IMR-90 (cell line): ENCODE measurements at places on chromosomes 3 and 15. TPM values are rescaled to one million over a fixed set of nuclear protein-coding genes. Genes with fewer than 3 reads are reported as not detected.

The TERC gene
- total RNA-seq, result 17.8 and 57.0 TPM in 2 replicates

The PYDC2 gene
- not detected in 2 replicates for total RNA-seq

The PLA1A gene
- total RNA-seq, result not detected in 2 replicates

The NEO1 gene
- total RNA-seq, result 16.3 and 18.3 TPM in 2 replicates

The GHSR gene
- total RNA-seq, result not detected in 2 replicates

The NKTR gene
- 24.0 and 51.4 TPM in 2 replicates for total RNA-seq

The GP5 gene
- under 0.01 TPM in 2 replicates for total RNA-seq

The LRRC49 gene
- total RNA-seq, result 16.8 and 19.2 TPM in 2 replicates

The CNTN4 gene
- under 0.01 TPM in 2 replicates for total RNA-seq

The TTLL13 gene
- total RNA-seq, result not detected in 2 replicates

The PLAAT1 gene
- total RNA-seq, result 0.54 and 0.56 TPM in 2 replicates

The OCA2 gene
- total RNA-seq, result under 0.01 TPM in 1 of 2 replicates, not detected in the other

The SAMD7 gene
- not detected in 2 replicates for total RNA-seq

The MEF2A gene
- 16.7 and 20.8 TPM in 2 replicates for total RNA-seq

GRCh38 chr3:197593046-197593380, 37.2 kb upstream of the BDH1 start:
- no peak for DNase-seq

DNA sequence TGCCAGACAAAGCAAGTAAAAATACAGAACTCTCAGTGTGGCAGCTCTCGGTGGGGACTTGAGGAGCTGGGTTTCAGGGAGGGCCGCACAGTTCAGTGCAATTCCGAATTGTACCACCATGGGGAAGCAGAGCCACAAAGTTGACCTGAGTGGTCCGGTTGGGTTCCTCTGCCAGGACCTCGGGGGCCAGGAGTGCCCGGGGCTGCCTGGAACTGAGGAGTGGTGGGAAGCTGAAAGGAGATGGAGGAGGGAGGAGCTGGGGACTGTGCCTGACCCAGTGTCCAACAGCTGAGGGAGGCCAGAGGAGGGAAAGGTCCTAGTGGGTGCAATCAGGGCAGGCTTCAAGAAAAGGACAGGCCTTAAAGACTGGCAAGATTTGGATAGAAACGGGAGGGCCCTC, 32.2 kb upstream of the TRH start:
- peak; percentile 49 for DNase-seq

GRCh38 chr3:45017821-45018220, 8.3 kb upstream of the CLEC3B start:
- DNase-seq, result no peak

- DNase-seq, result no peak
These were observed 211.5 kb upstream of the P2RY1 start for GRCh38 chr3:152623286-152623911.

GRCh38 chr3:183385698-183386613, 42.5 kb downstream of the MCF2L2 start:
- peak; percentile 71 for DNase-seq

- DNase-seq, result no peak
These were observed 102.8 kb downstream of the RFTN1 start for GRCh38 chr3:16410659-16411058.

DNA sequence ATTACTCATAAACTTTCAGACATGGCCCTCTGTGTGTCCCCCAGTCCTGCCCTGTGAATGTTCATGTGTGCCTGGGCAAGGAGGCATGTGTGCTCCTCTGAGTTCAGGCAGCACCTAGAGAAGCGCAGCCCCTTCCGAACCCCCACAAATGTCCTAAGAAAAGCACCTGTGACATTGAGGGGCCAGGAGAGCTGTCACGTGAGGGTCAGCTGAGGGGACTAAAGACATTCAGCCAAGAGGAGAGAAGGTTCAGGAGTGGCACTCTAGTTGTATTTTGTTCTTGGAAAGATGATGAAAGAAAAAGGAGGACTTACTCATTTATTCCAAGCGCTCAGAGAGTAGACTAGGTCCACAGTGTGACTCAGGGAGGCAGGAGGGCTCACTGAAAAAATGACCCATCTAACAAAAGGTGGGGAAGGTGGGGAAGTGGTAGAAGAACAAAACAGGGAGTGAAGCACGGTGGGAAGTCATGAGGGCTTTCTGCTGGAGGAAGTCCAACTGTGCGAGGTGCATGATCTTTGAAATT, 28.1 kb upstream of the ELP6 start:
- no peak for DNase-seq

DNA sequence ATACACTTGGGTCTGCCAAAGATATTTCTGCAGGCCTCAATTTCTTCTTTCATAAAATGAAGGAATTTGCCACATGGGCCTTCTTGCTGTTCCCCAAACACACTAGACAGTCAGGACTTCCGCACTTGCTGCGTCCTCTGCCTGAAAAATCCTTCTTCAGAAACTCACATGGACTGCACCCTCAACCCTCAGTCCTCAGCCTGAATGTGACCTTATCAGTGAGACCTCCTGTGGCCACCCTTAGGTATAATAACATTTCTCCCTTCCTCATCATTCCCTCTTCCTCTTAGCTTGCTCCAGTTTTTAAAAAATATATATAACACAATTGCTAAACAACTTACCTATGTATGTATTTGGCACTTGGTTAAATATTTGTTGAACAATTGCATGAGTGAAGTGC, 257.5 kb downstream of the MFSD1 start:
- DNase-seq, result no peak

GRCh38 chr3:42654331-42655201, 1.1 kb downstream of the ZBTB47 start:
- DNase-seq, result peak; percentile 44

- no peak for DNase-seq
These were observed 204.6 kb upstream of the CFAP20DC start for GRCh38 chr3:59254433-59254832.

DNA sequence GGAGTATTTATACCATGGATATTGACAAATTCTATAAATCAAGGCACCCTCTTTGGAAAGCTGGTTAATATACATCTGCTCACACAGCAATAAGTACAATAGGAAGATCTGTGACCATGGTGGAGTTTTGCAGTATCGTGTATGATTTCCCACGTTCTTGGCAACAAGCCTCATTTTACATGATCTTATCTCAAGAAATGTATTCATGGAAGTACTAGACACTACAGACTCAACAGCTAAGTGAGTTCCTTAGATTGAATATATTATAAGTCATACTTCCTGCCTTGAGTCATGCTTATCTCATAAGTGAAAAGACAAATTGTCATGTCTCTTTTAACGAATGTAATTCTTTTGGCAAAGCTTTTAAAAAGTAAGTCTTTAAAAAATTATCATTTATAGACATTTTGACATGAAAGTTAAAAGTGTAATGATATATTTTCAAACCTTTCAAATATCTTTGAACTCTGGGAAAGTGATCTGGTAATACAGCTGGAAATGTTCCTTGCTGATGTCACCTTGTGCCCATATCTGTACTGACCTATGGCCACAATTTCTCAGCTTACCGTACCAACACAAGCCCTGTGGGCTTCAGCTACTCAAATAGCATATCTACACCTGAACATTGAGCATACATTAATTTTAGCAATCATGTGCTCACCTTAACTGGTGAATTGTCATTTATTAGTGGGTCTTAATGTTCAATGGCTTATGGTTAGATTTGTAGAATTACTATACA, 130.3 kb upstream of the TMC3 start:
- DNase-seq, result peak; percentile 87

- DNase-seq, result peak; percentile 51
These were observed 183.3 kb upstream of the ZBTB20 start for GRCh38 chr3:115330430-115330829.

GRCh38 chr3:25686766-25687165, 22.1 kb upstream of the TOP2B start:
- no peak for DNase-seq

DNA sequence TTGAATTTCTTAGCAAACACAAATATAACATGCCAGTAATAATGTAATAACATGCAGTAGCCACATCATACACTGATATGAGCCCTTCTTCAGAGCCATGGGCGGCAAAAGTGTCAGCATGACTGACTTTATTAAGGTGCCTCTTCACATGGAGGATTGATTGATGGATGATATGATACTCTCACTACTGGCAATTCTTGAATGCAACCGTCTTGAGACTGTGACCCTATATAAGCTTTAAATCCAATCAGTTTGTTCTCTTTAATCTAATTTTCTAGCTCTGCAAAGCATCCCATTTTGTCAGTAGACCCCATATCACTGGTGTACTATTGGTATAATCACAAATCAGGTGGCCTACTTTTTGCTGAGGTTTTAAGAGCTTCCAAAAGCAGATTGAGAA, 463.7 kb upstream of the ROBO2 start:
- no peak for DNase-seq

GRCh38 chr15:68704496-68705021, 116.1 kb downstream of the ANP32A start:
- peak; percentile 20 for DNase-seq

DNA sequence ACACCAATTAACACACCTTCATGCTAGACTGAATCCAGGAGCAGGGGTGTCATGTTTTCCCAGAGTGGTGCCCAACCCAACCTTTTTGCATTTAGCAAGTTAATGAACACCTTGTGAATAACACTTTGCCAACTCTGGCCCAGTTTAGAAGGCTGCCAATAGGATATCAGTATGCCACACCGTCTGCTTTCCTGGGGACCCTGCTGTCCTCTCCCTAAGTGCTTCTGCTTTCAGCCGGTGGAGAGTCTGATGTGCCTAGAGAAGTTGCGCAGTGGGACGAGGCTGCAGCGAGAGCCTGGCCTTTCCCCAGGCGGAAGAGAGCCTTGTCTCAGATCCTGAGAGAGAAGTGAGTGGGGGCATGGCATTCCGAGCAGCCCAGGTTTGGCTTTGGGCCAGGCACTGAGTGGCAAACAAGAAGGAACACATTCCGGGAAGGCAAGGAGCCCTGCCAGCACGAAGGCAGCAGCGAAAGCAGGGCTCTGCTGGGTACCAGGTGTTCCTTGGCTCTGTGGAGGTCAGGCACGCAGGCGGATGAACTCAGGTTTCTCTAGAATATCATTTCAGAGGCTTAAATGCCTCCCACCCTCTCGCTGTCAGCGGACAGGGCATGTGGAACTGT, 36.9 kb downstream of the SENP8 start:
- peak; percentile 6 for DNase-seq

DNA sequence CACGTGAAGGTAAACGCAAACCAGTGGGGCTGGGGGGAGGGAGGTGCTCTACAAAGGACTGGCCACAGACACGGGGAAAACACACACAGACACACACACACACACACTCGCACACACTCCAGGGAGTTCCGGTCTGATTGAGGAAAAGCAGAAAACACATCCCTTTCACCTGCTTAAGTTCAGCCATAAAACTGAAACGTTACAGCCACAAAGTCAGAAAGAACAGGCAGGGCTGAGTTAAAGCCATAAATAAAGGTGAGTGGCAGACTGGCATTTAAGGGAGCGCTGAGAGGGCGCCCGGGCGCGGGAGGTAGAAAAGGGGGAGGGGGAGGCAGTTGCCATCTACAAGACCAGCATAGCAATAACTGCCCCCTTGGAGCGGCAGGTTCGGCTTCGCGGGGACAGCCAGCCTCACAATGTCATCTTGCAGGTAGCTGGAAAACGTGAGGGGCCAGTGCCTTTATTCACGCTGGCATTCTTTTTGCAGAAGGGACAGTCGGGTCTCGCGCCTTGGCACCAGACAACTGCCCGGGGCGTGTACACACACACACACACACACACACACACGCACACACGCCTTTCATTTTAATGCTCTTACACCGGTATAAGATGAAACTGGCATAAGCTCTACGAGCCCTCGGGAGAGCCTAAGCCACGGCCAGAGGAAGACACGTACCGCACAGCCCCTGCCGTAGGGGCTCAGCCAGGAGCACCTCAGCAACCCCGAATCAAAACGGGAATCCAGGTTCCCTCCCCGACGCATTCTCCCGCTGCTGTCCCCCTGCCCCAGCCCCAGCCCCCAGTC, 866 bp downstream of the TNIK start:
- DNase-seq, result peak; percentile 36

DNA sequence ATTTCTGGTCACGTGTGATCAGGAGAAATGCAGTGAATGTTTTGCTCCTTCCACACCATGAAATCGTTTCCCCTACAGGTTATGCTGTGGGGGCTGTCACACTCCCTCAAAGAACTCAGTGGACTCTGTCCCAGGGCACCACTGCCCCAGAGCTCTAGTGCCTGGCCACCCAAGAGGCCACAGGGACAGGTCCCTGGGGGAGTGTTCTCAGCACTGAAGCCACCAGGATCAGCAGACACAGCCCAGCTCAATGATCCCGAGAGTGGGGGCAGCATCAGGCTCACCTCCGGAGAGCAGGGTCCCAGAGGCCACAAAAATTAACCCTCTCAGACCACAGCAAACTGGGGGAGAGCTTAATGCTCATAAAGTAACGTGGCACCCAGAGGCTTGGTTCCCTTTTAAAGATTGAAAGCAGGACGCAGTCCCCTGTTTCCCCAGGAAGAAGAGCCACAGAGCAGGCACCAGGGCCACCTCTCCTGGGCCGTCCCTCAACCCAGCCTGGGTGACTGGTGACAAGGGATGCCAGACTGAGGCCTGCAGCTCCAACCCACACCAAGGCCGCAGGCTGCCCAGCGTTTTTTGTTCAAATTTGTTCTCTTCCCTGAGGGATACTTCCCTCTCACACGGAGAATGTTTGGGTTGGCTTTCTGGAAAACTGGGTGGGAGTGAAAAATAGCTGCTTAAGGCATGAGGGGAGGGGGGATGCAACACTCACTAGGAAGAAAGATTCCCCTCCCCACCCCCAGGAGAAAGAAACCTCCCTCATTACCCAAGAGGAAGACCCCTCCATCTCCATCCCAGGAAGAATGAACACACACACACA, 123.3 kb upstream of the IGF1R start:
- DNase-seq, result no peak

- DNase-seq, result no peak
These were observed 125.9 kb upstream of the PHLDB2 start for GRCh38 chr3:111733154-111733553.

DNA sequence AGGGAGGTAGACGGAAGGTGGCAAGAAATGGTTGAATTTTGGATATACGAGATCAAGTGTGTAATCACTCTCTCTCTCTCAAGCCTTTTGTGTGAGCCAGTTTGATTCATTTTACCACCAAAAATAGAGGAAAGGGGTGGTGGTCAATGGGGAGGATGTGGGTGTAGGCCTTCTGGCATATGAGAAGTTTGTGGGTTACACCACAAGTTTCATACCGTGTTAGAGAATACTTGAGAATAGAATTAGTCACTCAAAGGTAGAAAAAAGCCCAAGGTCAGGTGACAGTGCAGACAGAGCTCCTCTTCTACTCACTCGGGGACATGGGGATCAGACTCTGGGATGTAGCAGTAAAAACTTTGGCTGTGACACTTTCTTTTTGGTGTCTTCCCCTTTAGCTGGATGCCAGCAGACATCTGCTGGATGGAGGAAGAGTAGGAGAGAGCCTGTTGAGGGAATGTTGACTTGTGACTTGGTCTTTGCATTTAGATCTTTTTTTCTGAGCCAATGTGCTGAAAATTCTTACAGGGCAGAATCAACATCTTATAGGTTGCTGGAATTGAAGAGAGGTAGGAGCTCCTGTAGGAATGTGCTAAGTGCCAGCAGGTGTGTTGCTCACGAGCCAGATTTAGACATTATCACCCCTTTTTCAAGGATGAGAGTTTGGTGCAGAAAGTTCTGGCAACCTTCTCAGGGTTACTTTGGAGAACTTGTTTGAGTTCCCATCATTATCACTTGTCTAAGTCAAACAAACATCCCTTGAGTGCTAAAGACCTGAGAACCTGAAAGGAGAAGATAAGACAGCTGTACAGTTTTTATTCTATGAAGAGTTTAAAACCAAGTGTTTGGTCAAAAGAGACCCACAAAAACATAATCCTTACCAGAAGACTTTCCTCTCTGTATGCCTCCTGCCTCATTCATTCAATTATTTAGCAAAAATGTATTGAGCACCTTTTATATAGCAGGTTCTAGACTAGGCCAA, 43.9 kb upstream of the RYK start:
- DNase-seq, result no peak

- DNase-seq, result no peak
These were observed 516.6 kb downstream of the EPHB1 start for GRCh38 chr3:135311699-135312098.

- DNase-seq, result no peak
These were observed 59.0 kb downstream of the ARIH1 start for GRCh38 chr15:72532991-72533601.
